Muscle of arm (tissue), 14 donors: ENCODE measurements at places on chromosomes 5 and 9. TPM values are rescaled to one million over a fixed set of nuclear protein-coding genes. Genes with fewer than 3 reads are reported as not detected.

DNA sequence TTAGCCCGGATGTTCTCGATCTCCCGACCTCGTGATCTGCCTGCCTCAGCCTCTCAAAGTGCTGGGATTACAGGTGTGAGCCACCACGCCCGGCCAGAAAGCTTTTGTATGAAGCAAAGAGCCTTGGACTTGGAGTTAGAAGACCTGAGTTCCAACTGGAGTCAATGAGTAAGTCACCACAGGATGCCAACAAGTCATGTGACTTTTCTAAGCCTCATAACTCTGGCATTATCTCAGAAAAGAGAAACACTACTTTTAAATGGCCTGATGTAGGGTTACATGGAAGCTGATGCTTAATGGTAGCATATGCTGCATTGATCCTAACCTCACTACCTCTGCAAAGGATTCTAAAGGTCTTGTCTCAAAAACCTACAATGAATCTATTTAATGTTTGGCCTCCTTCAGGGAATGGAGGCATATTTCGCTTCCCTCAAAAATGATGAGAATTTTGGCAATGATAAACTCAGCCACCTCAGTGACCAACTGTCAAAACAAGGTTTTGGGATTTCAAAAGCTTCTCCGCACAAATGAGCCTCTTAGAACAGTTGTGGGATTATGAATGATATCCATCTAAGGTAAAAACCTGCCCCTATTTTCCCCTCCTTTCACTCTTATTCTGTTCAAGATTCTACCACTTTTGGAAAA is 236.8 kb downstream of the ACTL7B start:
- DNase-seq, result no peak

DNA sequence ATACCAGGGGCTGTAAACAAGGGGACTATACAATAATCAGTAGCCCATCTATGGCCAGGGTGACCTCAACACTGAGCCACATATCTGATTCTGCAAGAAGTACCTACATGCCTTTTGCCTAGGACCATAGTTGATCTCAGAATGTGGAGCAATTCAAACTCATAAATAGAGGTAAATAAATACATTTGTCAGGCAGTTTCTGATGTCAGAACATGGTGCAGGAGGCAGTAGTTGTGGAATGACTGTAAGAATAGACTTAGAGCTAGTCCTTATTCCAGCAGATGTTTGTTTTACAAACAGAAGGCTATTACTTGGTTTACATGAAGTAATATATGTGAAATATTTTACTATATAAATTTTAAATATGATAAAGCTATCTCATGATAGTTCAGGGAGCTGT is 330.7 kb upstream of the DAB2 start:
- DNase-seq, result no peak

DNA sequence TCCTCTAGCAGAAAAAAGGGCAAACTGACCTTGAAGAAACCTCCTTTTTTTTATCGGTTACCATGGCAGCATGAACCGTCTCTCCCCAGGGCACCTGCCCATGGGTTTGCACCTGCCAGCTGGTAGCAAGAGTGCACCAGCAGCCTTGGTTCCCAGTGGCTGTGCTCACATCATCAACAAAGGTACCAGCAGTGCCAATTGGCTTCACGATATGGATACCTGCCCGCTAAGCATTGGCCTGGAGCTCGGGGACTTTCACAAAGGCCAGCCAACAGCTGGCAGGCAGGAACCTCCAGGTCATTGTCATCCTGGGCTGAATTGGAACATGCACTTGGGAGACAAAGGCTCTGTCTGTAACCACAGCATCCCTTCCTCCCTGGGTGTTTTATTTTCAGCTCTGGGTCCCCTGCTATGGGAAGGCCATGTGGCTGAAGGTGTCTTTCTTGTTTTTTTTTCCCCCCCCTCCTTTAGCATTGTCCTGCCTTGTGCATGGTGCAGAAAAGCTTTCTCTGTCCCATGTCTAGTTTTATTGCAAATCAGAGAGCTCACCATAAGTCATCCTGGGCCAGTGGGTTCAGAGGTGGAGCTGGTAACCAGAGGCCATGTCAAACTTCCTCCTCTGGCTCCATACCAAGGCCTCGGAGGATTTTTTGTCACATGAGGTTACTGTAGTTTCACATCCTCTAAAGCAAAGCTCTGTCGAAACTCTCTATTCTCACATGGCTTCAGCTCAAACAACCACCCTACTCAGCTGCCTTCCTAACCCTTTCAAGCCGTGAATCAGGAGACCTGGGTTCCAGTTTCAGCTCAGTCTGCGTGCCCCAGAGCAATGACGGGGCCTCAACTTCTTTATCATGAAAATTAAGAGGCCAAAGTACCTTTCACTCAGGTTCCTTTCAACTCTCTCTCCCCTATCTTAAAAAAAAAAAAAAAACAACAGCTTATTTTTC is 145.5 kb upstream of the MAP3K1 start:
- DNase-seq, result peak; percentile 31

DNA sequence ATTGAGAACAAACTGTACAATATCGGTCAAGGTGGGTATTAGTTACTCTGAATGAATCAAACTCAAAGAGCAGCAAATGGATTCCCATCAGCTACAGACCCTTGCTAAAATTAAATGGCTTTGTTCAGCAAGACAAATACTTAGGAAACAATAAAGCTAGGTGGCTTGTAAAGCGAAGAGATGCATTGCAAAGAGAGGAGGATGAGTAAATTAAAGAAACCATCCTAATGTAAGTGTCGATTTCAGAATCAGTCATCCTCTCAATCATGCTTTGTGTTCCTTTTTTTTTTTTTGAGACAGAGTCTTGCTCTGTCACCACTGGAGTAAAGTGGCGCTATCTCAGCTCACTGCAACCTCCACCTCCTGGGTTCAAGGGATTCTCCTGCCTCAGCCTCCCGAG is 359.2 kb upstream of the ZNF462 start:
- no peak for DNase-seq

DNA sequence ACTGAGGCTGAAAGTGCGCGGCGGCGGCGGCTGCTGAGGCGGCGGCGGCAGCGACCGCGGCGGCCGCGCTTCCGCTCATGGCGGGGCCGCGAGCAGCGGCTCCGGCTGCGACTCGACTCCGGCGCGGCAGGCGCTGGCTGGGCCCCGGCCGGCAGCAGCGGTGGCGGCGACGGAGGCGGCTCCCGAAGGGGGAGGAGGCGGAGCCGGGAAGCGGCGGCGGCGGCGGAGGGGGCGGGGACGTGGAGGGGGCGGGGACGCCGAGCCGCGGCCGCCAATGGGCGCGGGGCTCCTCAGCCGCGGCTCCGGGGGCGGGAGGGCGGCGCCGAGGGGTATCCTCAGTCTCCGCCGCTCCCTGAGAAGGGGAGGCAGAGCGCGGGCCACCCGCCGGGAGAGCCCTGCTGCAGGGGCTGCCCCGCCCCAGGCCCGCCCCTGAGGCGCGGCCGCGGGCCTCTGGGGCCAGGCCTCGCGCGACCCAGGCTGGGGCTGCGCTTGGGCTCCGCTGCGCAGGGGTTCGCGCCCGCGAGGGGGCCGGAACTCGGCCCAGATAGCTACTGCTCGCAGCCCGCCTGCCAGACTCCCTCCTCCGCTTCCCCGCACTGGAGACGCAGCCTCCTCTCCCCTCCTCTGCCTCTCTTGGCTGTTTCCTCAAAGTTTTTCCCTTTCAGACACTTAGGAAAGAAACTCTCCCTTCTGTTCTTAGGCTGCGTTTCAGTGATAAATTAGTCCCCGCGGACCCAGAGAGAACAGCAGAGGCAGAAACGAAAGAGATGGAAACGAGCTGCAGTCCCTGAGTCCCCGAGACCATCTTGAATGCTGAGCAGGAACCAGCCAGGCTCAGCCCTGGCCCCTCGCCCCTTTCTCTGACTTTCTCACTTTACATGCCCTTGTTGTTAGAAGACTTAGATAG is 85.0 kb upstream of the MELK start:
- DNase-seq, result peak; percentile 86

DNA sequence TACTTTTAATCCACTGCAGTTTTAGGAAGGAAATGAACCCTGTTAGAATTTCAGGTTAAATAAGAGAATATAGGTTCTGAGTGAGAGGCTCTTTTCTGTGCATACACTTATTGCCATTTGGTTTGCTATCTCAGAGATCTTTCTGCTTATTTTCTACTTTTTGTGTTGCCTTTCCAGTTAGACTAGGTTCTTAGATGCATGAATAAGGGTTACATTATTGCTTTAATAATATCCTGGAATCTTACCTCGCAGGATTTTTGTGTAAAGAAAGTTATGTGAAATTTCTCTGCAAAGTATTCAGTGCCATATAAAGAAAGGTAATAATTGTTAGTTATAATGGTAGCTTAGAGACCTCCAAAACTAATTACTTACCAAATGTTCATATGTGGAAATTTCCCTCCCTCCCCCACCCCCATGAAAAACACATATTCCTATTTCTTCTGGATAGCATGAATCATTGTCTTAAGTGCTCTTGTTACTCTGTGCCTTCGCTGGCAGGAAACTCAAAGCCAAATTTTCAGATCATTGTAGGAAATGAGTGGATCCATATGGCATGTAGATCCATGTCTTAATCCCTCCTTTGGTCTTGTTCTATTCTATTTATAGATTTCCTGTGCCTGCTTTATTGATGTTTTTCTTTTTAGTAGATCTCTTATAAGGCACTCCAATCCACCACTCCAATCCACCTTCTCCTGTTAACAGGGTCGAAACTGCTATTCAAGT is 2.7 kb upstream of the APBA1 start:
- no peak for DNase-seq

- no peak for DNase-seq
Measured at GRCh38 chr5:17005107-17005828, 69.2 kb upstream of the MYO10 start.

- no peak for DNase-seq
Measured at GRCh38 chr5:6632324-6632887, 438 bp downstream of the NSUN2 start.

DNA sequence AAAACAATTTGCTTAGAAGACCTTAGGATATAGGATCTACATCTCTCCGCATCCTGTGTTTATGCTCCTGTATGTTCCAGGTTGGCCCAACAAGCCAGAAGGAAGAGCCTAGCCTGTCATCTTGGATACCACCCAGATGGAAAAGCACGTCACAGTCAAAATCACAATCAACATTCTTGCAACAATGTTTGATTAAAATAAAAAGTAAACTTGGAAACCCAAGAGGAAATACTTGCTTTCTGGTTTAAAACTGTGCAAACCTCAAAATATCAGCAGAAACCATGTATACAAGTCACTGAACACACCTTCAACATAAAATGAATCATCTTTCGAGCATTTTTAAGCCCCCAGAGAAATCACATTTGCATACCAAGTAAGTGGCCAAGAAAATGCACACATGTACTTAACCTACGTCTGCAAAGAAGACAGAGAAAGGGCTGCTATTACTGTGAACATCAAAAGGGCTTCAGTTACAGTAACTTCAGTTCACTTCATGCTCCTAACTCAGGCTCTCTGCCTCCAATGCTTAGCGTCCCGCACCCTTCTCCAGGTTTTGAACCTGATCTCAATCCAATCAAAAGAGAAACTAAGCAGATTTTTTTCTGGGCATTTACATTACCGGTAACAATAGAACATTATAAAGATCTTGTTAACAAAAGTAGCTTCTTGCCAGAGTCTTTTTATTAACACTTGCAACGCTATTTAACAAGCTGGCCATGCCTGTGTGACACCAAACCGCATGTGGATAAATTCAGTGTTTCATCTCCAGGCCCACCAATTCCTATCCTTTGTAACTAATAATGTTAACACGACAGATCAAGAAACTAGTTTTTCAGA is 1.3 kb downstream of the ENC1 start:
- DNase-seq, result peak; percentile 43

DNA sequence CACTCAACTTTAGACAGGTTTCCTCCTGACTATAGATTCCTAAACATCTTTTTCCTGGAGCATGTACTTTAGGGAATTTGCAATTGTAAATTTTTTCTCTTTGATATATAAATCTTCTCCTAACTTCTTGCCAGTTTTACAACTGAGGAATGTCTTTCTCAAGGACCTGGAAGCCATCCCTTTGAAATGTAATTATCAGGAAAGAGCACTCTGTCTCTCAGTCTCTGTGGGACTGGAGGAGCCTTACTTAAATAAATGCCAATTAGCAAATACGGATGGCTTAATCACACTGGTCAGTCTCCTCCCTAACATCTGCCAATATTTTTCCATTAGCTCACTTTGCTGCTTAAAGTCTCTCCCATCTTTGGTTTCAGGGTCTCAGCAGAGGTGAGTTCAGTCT is 344.3 kb upstream of the ARRDC3 start:
- no peak for DNase-seq

DNA sequence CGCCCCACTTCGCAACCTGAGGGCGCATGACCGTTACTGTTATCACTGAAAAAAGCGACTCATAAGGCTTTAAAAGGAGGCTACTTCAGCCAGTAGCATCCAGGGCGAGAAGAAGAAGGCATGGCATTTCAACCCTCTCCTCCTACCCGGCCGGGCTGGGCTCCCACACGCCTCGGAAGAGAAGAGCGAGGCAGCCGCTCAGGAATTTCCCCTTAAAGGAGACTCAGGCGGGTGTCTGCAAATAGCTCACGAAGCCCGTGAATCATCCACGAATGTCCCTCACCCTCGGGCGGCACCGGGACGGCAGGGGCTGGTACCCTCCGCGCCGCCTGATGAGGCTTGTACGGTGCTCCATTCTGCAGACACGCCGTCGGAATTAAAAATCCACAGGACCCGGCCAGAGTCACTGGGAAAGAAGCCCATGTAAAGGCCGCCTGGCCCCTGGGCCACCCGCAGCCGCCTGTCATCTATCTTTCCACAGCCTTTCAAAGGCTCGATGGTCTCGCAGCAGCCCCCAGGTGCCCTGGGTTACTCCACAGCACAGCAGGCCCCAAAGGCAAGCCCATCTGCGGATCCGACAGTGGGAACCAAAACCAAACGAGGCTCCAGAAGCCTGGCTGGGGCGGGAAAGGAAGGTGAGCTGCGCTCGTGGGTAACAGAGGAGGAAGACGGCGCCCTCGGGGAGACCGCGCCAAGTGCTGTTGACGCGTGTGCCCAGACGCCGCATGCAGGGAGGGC is 11.8 kb downstream of the SLC12A7 start:
- no peak for DNase-seq

The IL3 gene
- polyA plus RNA-seq, result not detected

The RASGRF2 gene
- not detected for polyA plus RNA-seq

The C7 gene
- polyA plus RNA-seq, result 10.1 TPM

The LMBRD2 gene
- 11.8 TPM for polyA plus RNA-seq

The ZNF462 gene
- 9.1 TPM for polyA plus RNA-seq
